CD4-positive, alpha-beta T cell treated with Interleukin-15 for 4 hours (primary cell): ENCODE measurements at places on chromosomes 12 and 14.

DNA sequence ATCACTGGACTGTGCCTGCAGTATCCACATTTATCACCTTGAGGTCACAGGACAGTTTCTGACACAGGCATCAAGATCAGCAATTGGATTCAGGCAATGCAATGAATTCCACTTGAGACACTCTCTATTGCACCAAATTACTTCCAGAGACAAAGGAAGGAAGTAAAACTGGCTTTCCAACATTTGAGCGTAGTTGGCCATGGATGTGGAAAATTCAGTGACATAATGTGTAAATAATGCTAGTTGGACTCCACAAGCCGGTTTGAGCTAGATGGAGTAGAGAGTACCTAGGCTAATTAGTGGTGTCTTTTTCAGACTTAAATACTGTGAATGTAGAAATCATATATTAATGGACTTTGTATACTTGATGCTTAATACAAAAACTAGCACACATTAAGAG, 168.3 kb upstream of the SYT1 start:
- DNase-seq = no peak

DNA sequence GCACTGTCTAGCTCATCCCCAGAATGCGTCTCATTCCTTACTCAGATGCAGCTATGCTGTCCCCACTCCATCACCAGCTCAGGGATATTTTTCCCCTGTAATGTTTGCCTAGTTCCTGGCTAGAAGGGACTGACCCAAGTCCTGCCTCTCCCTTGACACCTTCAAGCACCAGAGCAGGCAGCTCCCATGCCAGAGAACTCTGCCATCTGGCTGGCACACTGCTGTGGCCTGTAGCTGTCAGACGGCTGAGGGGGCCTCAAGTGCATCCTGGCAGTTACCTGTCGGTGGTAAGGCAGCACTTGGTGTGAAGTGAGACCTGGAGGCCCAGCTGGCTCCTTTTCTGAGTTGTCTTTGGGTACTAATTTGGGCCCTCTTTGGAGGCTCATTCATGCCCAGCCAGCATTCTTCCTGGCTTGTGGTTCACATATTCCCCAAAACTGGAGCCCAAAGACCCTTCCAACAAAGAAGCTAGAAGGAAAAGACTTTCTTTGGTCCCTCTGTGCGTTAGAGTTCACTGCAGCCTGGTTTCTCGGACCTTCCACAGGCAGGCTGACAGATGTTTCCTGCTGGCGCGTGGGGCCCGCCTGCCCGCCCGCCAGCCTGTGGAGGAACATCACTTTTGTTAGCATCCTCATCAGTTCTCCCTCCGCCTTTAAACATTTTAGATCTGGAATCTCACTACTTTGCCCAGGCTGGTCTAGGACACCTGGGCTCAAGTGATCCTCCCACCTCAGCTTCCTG, 33.0 kb downstream of the RNF34 start:
- DNase-seq = no peak

DNA sequence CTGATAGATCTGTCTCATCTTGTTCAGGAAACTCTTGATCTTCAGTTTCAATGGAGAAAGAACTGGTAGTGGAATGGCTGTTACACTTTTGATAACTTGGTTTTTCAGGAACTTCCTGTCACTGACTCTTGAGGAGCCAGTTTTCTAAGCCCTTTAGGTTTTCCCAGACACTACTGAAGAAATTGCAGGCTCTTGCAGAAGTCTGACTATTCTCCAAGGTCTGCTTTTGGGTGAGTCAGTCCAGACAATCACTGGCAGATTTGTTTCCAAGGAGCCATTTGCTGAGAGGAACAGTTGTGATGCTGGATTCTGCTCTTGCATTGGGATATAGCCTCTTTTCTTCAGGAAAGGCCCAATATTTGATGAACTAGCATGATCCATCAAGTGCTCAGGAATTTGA, 468.0 kb downstream of the FUT8 start:
- no peak for DNase-seq

GRCh38 chr12:14213542-14213941, 151.9 kb upstream of the ATF7IP start:
- DNase-seq = no peak

DNA sequence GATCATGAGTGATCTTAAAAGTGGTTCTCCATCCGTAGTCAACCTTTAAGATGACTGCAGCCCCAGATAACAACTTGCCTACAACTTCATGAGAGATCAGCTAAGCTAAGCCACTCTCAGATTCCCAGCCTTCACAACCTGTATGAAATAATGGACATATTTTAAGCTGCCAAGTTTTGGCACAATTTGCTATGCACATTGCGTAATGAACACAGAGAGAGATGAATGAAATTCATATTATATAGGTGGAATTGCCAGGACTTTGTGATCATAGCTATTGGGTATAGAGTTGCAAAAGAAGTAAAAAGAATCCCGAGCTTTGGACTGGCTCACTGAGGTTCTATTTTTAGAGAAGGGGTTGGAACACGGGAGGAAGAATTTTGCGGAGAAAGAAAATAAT, 59.1 kb upstream of the EGLN3 start:
- no peak for DNase-seq

DNA sequence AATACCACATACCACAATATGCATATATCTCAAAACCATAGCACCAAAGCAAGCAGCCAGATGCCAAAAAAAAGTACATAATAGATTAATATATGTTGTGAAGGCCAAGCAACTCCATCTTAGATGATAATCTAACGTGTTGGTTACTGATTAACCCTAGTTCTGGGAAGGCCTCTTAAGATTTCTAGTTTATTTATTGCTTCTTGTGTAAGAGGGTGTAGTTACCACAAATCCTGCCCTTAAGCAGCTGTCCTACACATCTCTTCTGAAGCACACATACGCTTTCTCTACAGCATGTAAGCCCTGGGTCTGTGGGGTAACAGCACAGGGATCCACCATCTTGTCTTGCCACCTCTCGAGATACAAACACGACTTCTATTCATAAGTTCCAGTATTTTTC, 236.8 kb upstream of the AVPR1A start:
- DNase-seq = no peak

GRCh38 chr12:105995961-105996431, 142.8 kb downstream of the NUAK1 start:
- no peak for DNase-seq

DNA sequence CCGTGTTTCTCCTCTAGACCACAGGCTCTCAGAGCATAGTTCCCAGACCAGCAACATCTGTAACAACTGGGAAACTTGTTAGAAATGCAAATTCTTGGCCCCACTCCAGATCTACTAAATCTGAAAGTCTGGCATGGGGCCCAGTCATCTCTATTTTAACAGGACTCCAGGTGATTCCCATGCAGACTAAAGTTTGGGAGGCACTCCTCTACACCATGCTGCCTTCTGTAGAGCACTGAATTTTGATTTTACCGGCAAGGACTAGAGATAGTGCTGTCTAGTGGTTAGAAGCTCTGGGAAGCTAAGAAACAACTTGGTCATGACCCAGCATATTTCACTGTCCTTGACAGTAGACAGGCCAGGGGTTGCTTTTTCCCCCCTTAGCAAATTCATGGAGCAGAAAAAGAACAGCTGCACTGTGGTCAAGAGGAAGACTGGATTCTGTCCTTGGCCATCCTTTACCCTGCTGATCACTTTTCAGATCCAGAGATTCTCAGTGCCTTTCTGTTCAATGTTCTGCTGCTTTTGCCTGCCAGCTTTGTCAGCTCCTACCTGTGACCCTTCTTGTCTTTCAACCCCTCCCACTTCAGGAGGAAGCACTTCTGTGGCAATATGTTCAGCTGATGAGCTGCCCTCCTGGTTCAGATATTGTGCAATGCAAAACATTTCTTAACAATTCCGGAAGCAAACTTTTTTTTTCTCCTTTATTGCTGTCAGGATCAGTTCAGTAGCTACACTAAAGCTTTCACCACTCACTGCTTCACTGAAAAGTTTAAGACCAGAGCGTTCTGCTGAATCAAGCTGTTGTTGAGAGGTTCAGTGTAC, 133.8 kb upstream of the NUDT4 start:
- DNase-seq = no peak

- DNase-seq = no peak
Observed at GRCh38 chr14:65226824-65227604, 124.7 kb upstream of the MAX start.

GRCh38 chr12:116924558-116925453, 14.1 kb downstream of the FBXW8 start:
- peak; percentile 70 for DNase-seq

DNA sequence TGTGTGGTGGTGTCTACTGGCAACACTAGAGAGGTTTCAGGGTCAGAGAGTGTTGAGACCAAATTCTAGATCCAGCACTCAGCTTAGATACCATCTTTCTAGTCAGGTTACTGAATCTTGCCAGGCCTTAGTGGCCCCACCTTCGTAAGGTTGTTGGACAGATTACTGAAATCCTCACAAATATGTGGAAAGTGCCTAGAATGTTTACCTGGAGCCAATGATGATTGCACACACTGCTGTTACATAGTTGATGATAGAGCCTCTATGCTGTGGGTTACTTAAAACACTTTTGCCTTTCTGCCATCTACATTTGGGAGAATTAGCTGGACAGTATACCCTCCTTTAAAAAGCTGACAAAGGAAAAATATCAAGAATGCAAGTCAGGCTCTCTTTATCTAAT, 33.2 kb downstream of the SRGAP1 start:
- DNase-seq = no peak

DNA sequence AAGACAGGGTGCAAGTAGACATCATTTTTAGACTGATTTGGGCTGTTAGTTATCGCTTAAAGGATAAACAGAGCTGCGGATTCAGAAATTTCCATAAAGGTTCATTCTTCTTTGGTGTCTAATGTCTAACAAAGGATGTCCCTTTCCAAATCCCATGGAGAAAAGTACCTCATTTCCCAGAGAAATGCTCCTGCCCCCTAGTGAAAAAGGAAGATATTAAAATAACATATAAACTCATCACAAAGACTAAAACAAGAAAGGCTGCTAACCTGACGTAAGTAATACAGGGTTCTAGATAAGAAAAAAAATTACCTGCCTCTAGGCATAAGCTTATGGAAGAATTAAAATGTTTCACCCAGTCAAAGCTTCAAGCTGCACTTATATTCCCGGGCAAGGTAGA, 22.8 kb downstream of the ARMH4 start:
- DNase-seq = no peak

DNA sequence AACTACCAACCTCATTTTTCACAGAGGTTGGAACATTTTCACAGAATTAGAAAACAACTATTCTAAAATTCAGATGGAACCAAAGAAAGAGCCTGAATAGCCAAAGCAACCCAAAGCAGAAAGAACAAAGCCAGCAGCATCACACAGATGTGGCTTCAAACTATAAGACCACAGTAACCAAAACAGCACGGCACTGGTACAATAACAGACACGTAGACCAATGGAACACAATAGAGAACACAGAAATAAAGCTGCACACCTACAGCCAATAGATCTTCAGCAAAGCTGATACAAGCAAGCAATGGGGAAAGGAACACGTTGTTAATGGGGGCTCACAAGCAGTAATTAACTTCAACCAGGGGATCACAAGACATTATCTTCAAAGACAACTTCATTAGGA, 87.8 kb upstream of the FERMT2 start:
- DNase-seq = no peak

GRCh38 chr12:132033627-132034026, 83.9 kb downstream of the EP400 start:
- DNase-seq = no peak

DNA sequence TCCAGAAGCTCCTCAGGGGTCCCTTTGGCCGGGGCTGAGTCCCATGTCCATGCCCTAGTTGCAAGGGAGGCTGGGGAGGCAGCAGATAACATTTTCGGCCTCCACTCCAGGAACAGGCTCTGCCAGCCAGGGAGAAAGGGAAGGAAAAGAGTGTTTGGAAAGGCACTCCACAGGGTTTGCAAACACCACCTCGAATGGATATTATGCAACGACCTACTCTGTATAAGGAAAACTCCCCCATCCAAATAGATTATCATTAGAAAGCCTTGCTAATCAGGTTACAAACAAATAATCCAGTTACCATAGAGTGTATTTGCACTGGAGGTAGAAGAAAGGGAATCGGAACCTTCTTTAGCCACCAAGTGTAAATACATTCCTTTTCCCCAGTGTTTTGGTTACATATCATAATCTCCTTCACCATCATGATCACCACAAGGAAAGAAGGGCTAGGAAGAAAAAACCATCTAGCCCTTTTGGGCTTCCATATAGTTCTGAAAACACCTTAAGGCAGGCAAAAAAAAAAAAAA, 40.4 kb downstream of the TMCC3 start:
- DNase-seq = no peak

DNA sequence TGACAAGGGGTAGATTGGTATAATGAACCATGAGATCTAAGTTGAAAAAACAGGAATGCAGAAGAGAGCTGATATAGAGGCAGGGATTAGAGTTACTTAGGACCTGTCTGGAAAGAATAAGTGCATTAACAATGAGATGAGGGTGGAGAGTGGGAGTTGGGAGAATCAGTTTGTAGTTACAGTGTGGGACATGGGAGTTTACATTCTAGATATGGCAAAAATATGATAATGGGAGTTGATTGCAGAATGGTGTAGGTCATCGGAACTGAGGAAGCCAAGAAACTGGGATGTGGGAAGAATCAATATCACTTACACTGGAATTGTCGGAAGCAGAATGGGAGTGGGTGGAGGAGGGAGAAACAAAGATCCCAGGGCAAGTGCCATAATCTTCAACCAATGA, 301.1 kb upstream of the NPAS3 start:
- no peak for DNase-seq

DNA sequence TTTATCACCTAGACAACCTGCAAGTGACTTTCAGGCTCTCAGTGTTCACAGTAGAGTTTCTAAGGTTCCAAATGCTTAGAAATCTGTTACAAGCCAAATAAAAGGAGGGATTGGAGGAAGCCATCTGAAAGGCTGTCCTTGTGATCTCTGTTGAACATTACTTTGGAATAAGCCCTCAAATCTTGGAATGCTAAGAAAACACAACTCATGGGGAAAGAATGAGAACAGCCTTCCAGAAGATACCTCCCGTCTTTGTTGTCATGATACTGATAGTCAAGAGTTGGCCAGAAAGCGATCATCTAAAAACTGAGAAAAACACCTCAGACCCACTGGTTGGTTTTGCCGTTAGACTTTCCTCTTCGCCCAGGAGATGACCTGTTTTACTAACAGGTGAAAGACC, 44.4 kb upstream of the KCNK13 start:
- no peak for DNase-seq

DNA sequence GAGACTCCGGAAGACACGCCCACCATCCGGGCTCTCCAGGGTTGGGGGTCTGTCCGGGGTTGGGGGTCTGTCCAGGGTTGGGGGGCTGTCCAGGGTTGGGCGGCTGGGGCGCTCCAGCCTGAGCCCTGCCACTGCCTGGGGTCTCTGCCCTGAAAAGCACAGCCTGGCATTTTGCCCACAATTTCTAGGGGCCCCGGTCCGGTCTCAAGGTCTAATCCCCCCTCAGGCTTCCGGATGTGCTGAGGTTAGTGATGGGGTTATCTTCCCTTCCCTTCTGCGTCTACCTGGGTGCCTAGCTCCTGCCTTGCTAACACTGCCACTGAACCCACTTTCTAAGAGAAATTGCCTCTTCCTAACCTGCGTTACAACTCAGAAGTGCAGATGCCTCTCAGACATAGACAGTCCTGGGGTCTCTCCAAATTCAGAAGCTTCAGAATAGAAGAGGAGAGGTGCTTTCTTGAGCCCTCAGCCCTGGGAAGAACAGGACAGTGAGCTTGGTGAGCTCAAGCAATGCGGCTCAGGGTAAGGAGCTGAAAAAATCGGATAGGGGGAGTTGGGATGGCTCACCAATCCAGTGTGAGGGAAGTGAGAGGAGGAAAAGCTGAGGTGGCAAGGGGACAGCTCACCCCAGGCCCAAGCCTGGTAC, 5.7 kb downstream of the LHX5 start:
- DNase-seq = no peak

- no peak for DNase-seq
Observed at GRCh38 chr12:87952850-87953249, 76.4 kb downstream of the C12orf50 start.

- no peak for DNase-seq
Observed at GRCh38 chr14:104362761-104363605, 216.6 kb upstream of the C14orf180 start.
